BJ (cell line): ENCODE measurements at places on chromosomes 2 and 18.

GRCh38 chr18:59155153-59155552, 15.5 kb downstream of the SEC11C start:
- peak; percentile 82 for DNase-seq

DNA sequence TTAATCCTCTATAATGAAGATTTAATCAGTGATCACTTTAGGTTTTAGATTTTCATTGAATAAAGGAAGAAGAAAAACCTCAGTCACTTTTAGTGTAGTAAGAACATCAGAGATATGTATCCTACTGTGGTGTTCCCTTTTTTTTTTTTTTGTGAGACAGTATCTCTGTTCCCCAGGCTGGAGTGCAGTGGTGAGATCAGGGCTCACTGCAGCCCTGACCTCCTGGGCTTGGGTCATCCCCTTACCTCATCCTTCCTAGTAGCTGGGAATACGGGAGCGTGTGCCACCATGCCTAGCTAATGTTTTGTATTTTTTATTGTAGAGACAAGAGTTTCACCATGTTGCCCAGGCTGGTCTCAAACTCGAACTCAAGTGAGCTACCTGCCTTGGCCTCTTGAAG, 5.1 kb downstream of the SLC39A10 start:
- DNase-seq, result no peak

- no peak for DNase-seq
These were observed 741.7 kb downstream of the PLCL1 start for GRCh38 chr2:198546122-198546521.

GRCh38 chr2:200713704-200714064, 98.0 kb upstream of the BZW1 start:
- DNase-seq, result no peak

DNA sequence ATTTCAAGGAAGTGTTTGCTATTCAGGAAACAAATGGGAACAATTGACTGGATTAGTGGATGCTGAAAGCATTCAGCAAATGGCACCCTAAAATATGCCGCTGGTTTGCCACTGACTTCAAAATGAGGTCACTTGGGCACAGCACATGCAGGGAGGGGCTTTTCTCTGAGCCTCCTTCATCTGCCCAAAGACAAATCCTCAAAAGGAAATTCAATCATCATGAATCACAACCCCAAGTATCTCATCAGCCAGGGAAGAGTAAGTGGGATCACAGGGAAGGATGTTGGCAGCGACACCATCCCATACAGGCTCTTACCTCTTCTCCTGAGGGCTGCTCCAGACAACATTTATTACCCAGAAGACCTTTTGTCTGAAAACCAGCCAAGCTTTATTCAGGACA, 14.4 kb upstream of the SP140L start:
- DNase-seq, result no peak

DNA sequence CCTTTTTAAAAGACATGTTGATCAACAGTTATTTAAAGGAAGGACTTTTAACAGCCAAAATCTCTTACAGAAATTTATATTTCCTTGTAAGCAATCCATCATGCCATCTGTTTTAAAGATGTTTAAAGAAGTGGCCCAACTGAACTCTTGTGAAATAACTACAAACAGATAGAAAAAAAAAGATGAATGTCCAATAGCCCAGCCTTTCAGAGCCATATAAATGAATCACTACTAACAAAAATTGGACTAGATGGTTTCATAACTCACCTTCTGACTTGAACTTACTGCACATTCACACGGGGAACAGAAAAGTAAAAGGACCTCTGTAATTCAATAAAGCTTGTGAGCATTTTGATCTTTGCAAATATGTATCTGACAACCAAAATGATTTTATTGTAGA, 319.0 kb upstream of the CHAC2 start:
- DNase-seq, result no peak

- no peak for DNase-seq
These were observed 72.7 kb upstream of the MGAT4A start for GRCh38 chr2:98803405-98804264.

DNA sequence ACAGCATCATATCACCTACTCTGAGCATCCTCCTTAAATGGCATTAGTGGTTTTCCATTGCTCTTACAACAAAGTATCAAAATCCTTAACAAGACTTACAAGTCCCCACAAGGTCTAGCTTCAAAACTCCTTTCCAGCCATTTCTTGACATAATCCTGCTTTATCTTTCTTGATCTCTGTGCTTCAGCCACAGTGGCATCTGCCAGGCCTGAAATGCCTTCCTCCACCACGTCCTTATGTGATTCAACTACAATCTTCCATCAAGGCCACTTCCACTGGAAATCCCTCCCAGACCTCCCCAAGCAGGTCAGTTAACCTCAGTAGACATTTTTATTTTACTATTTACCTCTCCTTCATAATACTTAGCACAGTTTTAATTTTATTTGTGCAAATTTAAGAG, 83.8 kb upstream of the CCDC150 start:
- DNase-seq, result no peak

DNA sequence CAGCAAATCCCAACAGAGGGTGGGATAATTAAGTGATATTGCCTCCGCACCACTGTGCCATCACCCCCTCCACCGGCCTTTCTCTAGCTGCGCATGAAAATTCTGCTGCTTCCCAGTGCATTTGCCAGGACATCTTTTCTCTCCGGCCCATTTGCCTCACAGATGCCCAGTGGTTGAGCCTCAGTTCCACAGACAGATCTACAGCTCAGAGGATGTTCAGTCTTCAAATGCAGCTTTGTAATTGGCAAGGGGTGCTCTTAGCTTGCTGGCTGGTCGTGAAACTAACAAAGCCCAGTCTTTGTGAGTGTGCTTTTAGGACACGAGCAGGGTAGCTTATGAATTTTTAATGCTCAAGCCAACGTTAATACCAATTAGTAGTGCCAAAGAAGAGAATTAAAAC, 253.3 kb upstream of the REV1 start:
- no peak for DNase-seq

GRCh38 chr2:233892793-233893192, 24.4 kb upstream of the TRPM8 start:
- DNase-seq, result no peak

DNA sequence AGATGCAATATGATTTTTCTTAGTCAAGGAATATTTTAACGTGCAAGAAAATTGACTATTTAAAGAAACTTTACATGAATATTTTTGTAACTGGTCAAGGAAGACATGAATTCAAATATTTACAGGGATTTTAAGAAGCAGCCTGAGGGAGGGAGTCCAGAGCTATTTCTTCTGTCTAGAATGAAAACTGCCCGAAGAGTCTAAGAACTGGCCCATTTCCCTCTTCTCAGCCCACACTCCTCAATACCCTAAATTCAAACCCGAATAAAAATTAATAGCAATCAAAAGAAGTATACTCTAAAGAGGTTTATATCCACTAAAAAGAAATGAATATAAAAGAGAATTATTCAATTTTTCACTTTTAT, 6.5 kb upstream of the NDUFV2 start:
- DNase-seq, result no peak

GRCh38 chr2:70132244-70133126, 45.2 kb downstream of the PCBP1 start:
- no peak for DNase-seq

DNA sequence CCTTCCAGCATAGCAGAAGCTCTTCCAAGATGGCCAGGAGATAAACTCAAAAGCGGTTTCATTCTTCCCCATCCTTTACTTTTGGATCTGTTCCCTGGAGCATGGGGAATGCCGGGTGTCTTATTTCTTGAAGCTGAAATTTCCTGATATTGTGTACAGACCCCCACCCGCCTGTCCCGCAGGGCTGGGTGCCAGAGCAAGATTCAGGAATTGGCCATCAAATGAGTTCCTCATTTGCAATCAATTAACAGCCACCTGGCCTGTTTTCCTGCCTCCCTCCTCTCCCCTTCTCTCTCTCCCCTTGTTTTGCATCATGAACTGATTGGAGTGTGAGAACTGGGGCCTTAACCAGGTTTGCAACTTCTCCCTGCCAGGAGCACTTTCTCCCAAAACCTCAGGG, 202.1 kb downstream of the SH3RF3 start:
- no peak for DNase-seq

- DNase-seq, result no peak
These were observed 152.6 kb downstream of the THADA start for GRCh38 chr2:43443282-43443681.

DNA sequence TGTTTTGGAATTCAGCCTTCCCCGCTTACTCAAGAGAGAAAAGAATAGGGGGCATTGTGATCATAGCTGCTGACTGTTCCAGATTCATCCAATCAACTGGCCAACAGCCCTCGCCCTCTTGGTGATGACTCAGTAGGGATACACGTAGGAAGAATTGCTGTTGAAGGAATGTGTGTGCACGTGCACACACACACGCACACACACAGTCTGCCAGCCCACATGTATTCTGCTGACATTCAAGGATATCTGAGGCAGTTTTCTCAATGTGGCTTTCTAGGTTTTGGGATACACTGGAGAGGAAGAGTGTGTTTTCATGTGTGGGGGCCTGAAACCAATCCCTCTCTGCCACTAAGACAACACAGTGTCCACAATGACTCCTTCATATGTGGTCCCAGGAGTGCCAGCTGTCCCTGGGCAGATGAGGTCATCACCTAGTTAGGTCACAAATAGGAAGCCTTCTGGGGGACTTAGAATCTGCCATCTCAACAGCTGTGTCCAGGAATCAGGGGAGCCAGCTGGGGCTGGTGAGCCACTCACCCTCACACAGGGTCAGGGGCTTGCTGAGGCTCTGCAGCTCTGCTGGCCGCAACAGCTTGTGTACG, 352.6 kb downstream of the SS18 start:
- peak; percentile 52 for DNase-seq

- no peak for DNase-seq
These were observed 703.8 kb upstream of the CRIM1 start for GRCh38 chr2:35651688-35652323.

DNA sequence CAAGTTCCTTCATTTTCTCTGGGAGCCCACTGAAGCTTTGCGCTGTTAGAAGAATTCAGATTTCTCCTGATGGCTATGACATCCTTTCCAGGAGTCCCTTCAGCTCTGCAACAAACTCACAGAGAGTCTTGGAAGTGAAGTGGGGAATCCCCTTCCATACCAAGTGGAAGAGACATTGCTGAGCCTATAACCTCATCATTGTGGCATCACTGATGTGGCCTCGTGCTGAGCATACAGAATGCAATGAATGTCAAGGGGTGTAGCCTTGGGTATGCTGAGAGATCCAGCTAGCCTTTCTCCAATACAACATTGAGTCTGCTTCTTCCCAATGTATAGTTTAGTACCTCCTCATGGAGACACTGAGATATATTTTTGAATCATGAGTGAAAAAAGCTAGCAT, 311.1 kb upstream of the RAB12 start:
- no peak for DNase-seq

DNA sequence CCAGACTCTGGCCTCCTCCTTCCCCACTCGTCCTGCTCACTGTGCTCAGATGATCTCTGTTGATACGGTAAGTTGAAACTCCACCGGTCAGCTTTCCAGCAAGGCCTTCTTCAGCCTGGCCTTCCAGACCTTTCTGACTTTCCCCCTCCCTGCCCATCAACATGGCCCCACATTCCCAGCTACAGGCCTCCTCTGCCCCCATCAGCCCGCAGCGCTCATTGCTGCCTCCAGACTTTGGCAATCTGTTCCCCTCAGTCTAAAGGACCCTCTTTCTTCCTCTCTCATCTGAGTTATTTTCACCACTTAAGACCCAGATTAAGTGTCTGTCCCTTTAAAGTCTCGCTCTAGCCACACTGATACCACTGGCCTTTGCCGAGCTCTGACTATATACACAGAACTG, 10.6 kb downstream of the LOXHD1 start:
- DNase-seq, result no peak

DNA sequence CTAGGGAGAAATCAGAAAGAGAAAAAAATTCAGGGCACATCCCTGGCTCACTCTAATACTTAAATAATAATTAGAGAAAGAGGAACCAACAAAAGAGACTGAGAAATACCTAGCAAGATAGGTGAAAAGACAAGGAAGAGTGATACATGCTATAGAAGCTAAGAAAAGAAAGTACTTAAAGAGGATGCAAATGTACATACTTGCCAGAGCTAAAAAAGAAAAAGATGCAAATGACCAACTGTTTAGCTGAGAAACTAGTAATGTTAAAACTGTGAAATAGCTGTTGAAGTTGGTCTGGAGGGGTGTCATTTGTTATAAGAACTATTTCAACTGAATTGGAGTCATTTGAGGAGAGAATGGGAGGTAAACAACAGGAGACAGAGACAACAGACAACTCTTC, 412.2 kb downstream of the SPAG16 start:
- no peak for DNase-seq

DNA sequence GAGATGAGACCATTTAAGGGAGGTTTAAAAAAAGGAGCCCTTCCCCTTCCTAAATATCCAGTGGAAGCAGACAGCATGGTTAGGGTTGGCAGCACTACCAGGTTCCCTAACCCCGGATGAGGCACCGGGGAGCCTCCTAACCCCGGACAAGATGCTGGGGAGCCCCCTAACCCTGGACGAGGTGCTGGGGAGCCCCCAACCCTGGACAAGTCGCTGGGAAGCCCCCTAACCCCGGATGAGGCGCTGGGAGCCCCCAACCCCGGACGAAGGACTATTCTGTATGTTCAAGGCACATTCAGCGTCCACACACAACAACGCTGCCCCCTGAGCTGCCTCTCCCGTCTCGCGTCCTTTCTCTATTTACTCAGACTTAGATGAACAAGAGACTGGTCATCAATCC, 51.9 kb downstream of the ANKMY1 start:
- no peak for DNase-seq

GRCh38 chr18:10247021-10247741, 207.3 kb upstream of the APCDD1 start:
- no peak for DNase-seq

DNA sequence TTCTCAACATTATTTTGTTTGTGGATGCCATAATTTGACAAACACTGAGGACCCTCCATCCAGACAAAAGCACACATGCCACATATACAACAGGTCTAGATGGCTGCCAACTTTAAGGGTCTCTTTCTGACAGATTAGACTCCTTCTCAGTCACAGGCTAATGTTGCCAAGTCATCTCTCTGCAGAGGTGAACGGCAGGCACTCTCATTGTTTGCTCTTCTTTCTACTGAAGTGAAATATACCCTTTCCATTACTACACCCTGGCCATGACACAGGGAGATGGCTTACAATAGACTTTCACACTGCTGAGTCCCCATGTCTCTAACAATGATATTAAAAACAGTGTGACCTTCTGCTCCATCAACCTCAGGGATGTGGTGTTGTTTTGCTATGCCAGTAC, 47.5 kb upstream of the ZNF397 start:
- no peak for DNase-seq

DNA sequence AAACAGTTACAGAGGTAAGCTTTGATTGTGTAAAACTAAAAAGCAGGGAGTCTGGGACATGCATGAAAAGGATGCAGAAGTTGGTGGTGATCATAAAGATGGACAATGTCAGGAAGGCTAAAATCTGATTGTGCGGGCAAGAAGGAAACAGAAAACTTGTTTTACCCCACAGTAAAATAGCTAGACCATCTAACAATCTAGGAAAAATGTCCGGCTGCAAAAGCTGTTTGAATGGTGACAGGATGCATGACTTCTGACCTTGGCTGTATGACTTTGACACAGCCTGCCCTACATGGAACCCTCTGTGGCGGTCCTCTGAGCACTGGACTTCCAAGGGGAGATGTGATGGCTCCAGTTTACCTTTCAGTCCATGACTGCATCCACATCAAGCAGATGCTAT, 93.6 kb downstream of the RAPH1 start:
- no peak for DNase-seq

- no peak for DNase-seq
These were observed 237.3 kb downstream of the LTBP1 start for GRCh38 chr2:33184041-33184440.
